ENCODE measurements at places on chromosomes 12 and 14. TPM values are rescaled to one million over a fixed set of nuclear protein-coding genes. Genes with fewer than 3 reads are reported as not detected.

GRCh38 chr14:62369919-62370560 lies 607.8 kb downstream of the SNAPC1 start:
- no peaks in the 10 kb centered on the region for H3K36me3 ChIP-seq
- H3K4me3 ChIP-seq, result no peak overlapping the region
- H3K27ac ChIP-seq, result no peak overlapping the region
- H3K27me3 ChIP-seq, result no peaks in the 10 kb centered on the region
- DNase-seq, result no peak

DNA sequence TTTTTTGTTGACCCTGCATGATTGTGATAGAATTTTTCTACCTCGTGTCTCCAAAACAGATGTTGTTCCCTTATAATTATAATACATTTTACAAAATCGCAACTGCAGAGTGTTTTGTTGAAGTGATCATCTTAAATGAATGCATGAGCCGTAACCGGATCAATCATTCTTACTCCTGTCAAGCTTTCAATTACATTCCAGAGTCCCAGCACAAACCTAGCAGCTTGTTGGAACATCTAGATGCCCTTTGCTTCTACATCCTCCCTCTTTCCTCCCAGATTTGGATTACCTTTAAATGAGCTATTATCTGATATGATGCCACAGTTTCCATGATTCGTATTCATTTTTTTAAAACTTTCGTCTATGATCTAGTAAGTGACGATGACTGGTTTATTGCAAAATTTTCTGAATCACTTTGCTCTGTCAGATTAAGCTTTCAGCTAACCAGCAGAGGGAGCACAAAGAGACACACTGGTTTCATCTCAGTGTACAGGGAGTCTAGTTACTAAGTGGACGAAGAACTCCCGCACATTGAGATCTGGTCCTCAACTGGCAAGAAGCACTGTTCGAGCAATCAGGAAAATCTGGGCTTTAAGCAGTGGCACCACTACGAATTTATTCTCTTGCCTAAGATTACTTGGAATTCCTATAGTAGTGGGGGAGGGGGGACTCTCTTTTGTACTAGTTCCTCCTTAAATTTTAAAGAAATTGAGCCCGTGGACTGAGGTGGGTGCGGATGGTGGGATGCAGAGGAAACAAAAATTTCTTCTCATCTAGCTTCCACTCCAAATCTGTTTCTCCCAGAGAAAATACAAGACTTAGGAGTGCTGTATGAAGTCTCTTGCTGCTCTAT lies 40.9 kb downstream of the TSHR start:
- no peak overlapping the region for H3K27ac ChIP-seq
- no peaks in the 10 kb centered on the region for H3K4me1 ChIP-seq
- peak; percentile 31 for DNase-seq
- H3K4me3 ChIP-seq, result no peak overlapping the region
- no peaks in the 10 kb centered on the region for H3K36me3 ChIP-seq

GRCh38 chr12:10363914-10364814 lies 25.7 kb downstream of the KLRK1 start:
- DNase-seq, result no peak
- no peak overlapping the region for H3K27ac ChIP-seq
- no peaks in the 10 kb centered on the region for H3K27me3 ChIP-seq
- peaks cover 43% of the 10 kb centered on the region for H3K4me1 ChIP-seq
- peaks cover 22% of the 10 kb centered on the region for H3K36me3 ChIP-seq

DNA sequence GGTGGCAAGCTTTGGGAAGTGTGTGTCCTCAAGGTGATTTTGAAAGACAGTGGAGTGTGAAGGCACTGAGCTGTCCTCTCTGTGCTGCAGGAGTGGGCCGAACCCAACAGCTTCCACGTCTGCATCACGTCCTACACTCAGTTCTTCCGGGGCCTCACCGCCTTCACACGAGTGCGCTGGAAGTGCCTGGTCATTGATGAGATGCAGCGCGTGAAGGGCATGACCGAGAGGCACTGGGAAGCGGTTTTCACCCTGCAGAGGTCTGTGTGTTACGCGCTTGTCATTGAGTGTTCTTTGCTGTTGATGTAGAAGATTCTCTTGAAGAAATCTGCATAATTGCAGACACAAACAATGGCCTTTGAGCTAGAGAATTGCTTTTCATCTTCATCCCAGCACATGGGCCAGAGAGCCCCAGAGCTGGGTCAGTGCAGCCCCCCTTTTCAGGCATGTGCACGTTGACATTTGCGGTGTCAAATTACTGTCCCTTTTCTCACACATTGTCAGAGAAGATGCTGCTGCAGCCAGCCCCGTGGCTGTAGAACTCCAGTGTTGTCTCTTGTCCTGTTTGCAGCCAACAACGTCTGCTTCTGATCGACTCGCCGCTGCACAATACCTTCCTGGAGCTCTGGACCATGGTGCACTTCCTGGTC lies 63.3 kb downstream of the EP400 start:
- H3K27ac ChIP-seq, result no peak overlapping the region
- no peak overlapping the region for H3K4me3 ChIP-seq
- H3K4me1 ChIP-seq, result no peaks in the 10 kb centered on the region
- no peaks in the 10 kb centered on the region for H3K27me3 ChIP-seq
- peaks cover 60% of the 10 kb centered on the region for H3K36me3 ChIP-seq
- no peak for DNase-seq

GRCh38 chr12:100672075-100672592 lies 98.7 kb downstream of the GAS2L3 start:
- H3K4me3 ChIP-seq, result no peak overlapping the region
- no peaks in the 10 kb centered on the region for H3K36me3 ChIP-seq
- H3K27ac ChIP-seq, result no peak overlapping the region

DNA sequence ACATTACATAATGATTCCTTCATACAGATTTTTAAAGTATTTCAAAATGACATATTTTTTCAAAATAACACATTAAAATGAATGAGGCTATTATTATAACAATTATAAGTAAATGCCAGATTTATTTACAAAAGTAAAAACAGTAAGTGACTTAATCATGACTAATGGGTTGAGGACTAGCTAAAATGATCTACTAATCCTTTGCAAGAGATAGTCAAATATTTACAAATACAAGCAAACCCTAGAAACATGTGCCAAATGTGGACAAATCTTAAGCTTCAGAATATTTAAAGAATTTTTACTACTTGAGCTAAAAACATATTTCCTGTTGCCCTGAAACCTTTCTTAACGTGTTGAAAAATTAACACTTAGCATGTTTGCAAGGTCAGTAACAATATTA lies 74.8 kb downstream of the KIF21A start:
- no peak overlapping the region for H3K27ac ChIP-seq
- no peaks in the 10 kb centered on the region for H3K27me3 ChIP-seq
- H3K4me3 ChIP-seq, result no peak overlapping the region
- peaks cover 19% of the 10 kb centered on the region for H3K4me1 ChIP-seq
- no peaks in the 10 kb centered on the region for H3K36me3 ChIP-seq

DNA sequence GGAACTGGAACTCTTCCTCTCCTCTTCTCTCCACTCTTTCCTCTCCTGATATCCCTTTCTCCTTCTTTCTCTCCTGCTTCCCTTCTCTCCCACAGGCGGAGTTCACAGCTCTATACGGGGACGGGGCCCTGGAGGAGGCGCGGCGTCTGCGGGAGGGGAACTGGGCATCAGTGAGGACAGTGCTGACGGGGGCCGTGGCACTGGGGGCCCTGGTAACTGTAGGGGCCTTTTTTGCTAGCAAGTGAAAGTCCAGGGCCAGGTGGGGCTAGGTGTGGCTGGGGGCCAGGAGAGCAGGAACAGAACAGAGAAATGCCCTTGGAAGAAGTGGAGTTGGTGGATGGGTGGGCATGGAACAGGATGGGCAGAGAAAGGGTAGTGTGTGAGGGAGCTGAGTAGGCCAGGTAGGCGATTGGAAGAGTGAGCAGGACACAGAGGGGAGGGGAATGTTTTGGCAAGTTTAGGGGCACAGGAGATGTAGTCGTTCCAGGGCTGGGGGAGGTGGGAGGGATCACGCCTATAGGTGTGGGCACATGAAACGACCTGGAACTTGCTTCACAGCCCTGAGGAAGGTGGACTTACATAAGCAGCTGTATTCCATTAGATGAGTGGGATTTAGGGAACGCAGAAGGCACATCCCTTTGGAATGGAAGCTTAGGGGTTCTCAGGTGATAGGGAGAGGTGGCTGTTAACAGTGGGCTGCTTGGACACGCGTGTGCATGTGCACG lies 2.2 kb downstream of the BCL2L2 start:
- peaks cover 23% of the 10 kb centered on the region for H3K4me1 ChIP-seq
- no peak overlapping the region for H3K27ac ChIP-seq
- H3K36me3 ChIP-seq, result peaks cover 35% of the 10 kb centered on the region

GRCh38 chr14:28608851-28609828 lies 157.4 kb upstream of the FOXG1 start:
- no peaks in the 10 kb centered on the region for H3K27me3 ChIP-seq
- H3K27ac ChIP-seq, result no peak overlapping the region
- peak; percentile 69 for DNase-seq
- H3K36me3 ChIP-seq, result no peaks in the 10 kb centered on the region

GRCh38 chr12:62695696-62696095 lies 229.1 kb downstream of the MON2 start:
- peaks cover 6% of the 10 kb centered on the region for H3K4me1 ChIP-seq
- no peak overlapping the region for H3K27ac ChIP-seq
- DNase-seq, result no peak
- no peak overlapping the region for H3K4me3 ChIP-seq

DNA sequence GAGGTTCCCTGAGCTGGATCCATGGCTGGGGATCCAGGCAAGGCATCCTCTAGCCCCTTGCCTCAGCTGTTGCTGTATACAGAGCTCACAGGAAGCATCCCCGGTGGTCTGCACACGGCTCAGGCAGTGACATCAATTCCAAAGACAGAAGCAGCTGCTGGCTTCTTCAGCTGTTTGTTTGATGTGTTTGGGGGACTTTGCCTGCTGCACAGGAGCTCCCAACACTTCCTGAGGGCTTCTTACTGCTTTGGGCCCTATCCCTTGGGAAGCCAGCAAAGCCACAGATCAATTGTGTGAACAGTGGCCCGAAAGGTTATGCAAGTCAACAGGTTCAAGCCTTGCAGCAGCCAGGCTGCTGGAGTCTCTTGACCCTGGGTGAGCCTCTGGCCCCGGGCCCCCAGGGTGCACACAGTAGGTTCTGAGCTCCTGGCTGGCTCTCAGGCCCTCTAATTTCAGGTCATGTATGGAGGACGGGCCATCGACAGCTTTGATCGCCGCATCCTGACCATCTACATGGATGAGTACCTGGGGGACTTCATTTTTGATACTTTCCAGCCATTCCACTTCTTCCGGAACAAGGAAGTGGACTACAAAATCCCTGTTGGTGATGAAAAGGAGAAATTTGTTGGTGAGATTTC lies 42.6 kb downstream of the CCDC92 start:
- peaks cover 15% of the 10 kb centered on the region for H3K27me3 ChIP-seq
- DNase-seq, result no peak
- H3K4me3 ChIP-seq, result no peak overlapping the region

DNA sequence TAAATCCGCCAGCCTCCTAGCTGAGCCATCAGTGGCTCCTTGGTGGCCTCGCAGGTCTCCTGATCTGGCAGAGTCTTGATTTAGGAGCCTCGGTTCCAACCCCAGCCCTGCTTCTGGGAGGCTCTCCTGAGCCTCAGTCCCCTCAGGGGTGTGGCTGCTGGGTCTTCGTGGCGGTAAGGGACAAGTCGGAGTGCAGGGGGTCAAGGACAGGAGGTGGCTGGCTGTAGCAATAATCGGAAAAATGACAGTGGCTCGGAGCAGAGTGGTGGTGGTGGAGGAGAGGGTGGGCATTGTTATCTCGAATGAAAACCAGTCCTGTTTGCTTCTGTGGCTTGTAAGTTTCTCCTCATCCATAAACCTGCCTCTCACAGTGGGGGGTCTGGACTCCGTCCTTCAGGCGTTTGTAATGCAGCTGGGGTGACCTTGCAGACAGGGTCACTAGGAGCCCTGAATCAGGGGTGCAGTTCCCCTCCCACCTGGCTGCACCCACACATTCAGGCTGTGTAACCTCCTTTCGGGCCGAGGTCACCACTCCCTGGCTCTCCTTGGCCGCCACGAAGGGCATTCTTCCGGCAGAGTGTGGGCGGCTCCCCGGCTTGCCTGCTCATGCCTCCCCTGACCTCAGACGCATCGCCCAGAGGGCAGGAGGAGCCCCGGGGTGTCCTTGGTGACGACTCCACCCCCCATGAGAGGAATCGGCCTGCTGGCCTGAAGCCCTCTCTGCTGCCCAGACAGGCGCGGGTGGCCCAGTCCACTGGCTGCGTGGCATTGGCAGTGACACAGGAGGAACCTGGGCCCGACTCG lies 8.1 kb downstream of the BCL7A start:
- no peaks in the 10 kb centered on the region for H3K27me3 ChIP-seq
- peaks cover 13% of the 10 kb centered on the region for H3K36me3 ChIP-seq
- peaks cover 39% of the 10 kb centered on the region for H3K4me1 ChIP-seq
- H3K27ac ChIP-seq, result no peak overlapping the region

- H3K36me3 ChIP-seq, result peaks cover 20% of the 10 kb centered on the region
- no peak overlapping the region for H3K4me3 ChIP-seq
- no peaks in the 10 kb centered on the region for H3K27me3 ChIP-seq
- no peak for DNase-seq
Observed at GRCh38 chr12:12180136-12180535, 86.7 kb downstream of the LRP6 start.

DNA sequence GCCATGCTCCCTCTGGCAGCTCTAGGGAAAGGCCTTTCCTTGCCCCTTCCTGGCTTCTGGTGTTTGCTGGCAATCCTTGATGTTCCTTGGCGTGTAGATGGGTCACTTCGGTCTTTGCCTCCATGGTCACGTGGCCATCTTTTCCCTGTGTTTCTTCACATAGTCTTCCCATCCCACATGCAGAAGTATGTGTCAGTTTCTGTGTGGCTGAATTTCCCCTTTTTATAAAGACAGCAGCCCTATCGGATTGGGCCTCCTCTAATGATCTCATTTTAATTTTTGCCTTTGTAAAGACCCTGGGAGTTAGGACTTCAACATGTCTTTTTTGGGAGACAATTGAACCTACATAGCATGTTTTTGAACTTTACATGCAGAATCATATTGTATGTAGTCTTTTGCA lies 107.2 kb upstream of the FGD4 start:
- no peak for DNase-seq
- H3K4me1 ChIP-seq, result peaks cover 9% of the 10 kb centered on the region
- no peaks in the 10 kb centered on the region for H3K36me3 ChIP-seq
- H3K27me3 ChIP-seq, result no peaks in the 10 kb centered on the region

DNA sequence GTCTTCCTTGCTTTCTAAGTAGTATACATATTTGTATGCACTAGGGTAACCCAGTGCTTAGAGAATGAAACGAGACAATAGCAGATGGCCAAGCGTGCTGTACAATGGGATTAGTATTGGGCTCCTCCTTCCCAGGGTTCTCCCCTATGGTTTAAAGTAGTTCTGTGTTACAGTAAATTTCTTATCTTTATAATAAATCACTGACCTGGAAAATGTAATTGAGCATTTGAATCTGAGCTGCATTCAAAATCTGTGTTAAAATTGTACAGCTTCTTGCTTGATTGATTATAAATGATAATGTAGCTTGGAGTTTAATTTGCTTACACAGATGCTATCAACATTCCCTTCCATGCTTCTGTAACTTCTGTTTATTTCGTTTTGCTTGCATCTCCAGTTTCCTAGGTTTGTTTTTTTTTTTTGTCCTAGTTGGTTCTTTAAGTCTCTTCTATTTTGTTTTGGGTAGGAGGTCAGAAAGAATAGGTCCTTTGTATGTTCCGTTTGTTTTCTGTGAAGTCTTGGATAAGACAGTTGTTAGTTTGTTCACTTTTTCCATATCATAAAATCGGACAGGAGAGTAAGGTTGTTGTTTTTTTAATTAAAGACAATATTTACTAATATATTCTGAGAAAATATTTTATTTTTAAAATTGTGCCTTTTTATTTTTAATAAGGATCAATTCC lies 171.2 kb downstream of the ERC1 start:
- no peaks in the 10 kb centered on the region for H3K36me3 ChIP-seq
- DNase-seq, result no peak
- H3K4me1 ChIP-seq, result no peaks in the 10 kb centered on the region
- H3K4me3 ChIP-seq, result no peak overlapping the region
- no peaks in the 10 kb centered on the region for H3K27me3 ChIP-seq
- H3K27ac ChIP-seq, result no peak overlapping the region

Gene SLC5A8
- 0.12 TPM for total RNA-seq

Gene SERPINA6
- 4.5 TPM for total RNA-seq

Gene NYNRIN
- 8.4 TPM for total RNA-seq

Gene FAM222A
- total RNA-seq, result 2.4 TPM

Gene ATXN7L3B
- 59.7 TPM for total RNA-seq

Gene NACA
- 835 TPM for total RNA-seq
